ENCODE measurements at places on chromosomes 3 and 15.

DNA sequence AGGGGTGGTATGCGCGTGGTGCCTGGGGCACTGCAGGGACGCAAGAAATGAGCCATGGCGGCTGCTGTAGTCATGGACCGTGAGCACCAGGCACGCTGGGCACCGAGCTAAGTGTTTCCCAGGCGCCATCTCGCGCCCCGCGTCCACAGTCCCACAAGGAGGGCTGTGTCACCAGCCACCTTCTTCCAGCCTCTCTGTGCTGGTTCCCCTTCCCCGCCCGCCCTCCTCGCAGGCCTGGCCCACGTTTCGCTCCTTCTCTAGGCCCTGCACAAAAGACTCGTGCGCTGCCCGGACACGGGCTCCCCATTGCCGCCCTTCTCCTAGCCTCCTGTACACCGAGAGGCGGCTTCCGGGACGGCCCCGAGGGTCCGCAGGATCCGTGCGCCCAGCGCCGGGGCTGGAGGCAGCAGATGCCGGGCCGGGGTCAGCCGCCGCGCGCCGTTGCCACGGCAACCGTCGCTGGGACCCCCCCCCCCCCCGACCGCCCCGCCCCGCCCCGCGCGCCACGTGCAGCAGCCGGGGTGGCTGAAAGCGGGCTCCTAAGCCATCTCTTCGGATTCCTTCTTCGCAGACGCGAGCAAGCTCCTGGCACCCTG lies 113.4 kb downstream of the SRGAP3 start:
- DNase-seq: no peak

GRCh38 chr3:11467875-11468274 lies 175.8 kb downstream of the VGLL4 start:
- no peak for DNase-seq

GRCh38 chr3:108159105-108159504 lies 63.1 kb downstream of the IFT57 start:
- DNase-seq: no peak

- no peak for DNase-seq
Measured at GRCh38 chr3:185552358-185552877, at the start of gene LIPH. Gene LIPH, minus strand, starts transcription at chr3:185552588. Its CDS starts 117 bp downstream, at chr3:185552471.

DNA sequence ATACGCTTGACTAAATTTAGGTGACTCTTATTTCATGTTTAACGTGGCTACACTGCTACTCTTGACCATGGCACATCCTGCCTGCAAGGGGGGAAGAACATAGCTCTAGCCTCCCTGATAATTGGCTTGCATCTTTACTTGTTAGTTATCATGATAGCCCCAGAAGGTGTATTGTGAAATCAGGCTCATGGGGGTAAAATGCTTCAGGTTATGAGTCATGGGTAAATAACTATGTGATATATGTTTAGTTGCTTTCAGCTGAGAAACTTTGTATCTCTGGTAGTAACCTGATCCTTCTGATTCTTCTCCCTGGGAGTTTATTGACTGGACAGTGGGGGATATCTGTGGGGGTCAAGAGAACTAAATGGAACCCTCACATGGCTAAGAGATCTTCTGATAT lies 660.8 kb upstream of the UBE2E2 start:
- no peak for DNase-seq

DNA sequence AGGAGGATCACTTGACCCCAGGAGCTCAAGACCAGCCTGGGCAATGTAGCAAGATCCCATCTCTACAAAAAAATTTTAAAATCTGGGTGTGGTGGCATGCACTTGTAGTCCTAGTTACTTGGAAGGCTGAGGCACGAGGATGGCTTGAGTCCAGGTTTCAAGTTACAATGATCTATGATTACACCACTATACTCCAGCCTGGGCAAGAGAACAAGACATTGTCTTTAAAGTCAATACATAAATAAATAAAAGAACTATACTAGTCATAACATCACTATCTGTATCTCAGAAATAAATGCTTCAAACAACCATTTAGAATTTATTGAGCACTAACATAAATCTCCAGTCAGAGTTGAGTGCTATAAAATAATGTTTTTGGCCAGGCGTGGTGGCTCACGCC lies 8.5 kb upstream of the PHLDB2 start:
- no peak for DNase-seq

DNA sequence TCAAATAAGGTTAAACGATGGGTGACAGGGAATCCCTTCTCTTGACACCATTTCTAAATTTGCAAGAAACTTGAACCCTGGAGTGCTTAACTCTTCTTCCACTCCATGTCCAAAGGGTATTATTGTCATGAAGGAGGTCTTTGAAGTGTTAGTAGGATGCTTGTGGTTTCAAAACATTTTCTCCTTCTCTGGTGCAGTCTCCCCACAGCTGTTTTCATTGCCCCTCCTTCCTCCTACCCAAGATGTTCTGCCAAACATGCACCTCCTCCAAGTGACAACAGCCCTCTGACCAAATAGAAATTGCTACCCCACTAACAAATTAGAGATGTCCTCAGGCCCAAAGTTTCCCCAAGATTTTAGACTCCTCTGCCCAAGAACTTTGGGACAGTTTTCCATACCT lies 151.4 kb downstream of the POLR2M start:
- DNase-seq: no peak

DNA sequence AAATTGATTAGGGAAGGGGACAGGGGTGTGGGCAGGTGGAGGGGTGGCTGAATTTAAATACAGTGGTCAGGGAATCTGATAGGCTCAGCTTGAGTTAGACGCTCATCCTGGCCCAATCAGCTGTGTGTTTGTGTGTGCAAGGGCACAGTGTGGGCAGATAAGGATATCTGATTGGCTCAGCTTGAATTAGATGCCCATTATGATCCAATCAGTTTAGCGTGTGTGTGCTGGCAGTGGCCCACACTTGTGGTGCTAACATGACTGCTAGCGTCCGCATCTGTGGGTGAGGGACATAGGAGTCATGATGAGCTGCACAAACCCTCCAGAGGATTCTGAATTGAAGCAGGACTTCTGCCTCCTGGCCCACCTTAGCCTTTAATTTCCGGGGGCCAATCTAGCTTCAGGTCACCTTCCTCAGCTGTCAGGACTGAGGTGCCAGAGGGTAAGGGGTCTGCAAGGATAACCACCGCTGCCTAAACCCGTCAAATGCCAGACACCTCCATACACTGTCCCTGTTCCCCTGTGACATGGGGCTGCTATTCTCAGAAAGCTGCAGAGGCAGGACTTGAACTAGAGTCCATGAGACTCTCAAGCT lies 97.3 kb downstream of the CORO2B start:
- DNase-seq: no peak

DNA sequence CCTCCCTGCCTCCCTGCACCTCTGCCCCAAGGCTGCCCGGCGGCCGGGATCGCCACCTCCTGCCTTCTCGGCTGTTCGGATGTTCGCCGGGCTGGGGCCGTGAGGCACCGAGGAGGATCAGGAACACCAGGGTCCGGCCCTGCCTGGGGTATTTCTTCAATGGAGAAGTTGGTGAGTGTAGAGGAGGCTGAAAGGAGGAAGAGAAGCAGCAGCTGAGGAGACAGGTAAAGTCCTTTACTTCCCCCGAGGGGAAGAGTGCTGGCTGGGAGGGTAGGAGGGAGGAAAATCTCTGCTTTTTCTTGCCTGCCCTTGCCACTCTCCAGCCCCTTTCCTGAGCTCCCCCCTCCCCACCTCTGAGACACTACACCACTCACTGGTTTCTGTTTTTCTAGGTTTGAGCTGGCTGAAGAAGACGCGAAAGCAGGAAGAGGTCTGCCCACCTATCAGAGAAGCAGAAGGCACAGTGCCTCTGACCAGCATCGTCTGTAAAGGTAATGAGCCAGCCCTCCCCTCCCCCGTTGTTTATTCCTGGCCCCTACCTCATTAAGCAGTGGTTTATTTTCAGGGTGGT lies 519 bp downstream of the ASB7 start:
- DNase-seq: peak; percentile 1

- DNase-seq: no peak
Measured at GRCh38 chr3:15428539-15428938, 1.1 kb downstream of the EAF1 start.

DNA sequence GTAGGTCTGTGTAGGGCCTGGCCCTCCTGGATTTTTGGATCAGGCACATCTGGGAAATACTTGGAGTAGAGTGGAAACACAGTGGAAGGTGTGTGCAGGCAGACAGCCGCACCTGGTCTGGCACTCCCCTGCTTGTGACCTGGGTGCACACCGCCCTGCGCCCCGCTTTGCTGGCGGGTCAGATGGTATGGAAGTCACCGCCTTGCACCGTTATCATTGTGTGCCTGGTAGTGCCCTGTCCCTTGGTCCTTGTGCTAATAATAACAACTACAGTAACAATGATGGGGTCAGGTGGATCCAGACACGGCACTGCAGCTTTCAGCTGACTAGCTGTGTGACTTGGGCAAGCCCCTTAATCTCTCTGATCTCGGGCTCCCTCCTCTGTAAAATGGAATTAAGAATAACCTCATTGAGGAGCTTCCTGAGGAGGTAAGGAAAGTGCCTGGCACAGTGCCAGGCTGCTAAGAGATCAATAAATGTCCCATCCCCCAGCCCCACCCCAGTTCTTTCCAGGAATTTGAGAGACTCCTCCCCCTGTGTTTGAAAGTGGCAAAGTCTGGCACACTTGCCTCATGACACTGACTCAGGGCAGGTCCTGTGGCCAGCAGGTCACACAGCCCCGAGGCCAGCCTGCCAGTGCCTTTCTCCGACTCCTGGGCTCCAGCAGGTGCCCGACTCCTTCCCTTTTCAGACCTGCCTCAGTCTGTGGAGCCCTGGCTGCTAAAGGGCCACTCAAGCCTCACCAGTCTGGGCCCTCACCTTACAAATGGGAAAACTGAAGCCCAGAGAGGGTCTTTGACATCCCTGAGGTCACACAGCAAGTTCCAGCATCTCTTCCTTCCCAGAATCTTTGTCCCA lies 9.8 kb downstream of the ISG20 start:
- DNase-seq: no peak

DNA sequence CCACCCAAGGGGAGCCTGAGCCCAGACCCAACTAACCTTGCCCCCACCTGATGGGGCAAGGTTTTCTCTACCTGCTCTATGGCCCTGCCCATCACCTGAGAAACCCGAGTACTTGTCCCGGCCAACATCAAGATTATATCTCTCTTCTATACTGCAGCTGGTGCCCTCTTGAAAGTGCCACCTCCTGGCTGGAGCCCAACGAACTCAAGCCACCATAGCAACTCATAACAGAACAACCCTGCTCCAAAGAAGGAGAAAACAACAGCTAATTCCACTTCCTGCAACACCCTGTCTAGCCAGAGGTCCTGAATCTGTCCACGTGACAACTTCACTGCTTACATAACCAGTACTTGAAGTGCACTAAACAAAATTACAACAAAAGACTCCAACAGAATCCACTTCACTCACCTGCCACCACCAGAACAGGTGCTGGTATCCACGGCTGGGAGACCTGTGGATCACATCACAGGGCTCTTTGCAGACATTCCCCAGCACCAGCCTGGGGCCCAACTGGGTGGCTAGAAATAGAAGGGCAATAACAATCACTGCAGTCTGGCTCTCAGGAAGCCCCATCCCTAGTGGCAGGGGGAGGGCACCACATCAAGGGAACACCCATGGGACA lies 49.2 kb downstream of the PIERCE2 start:
- DNase-seq: peak; percentile 87

DNA sequence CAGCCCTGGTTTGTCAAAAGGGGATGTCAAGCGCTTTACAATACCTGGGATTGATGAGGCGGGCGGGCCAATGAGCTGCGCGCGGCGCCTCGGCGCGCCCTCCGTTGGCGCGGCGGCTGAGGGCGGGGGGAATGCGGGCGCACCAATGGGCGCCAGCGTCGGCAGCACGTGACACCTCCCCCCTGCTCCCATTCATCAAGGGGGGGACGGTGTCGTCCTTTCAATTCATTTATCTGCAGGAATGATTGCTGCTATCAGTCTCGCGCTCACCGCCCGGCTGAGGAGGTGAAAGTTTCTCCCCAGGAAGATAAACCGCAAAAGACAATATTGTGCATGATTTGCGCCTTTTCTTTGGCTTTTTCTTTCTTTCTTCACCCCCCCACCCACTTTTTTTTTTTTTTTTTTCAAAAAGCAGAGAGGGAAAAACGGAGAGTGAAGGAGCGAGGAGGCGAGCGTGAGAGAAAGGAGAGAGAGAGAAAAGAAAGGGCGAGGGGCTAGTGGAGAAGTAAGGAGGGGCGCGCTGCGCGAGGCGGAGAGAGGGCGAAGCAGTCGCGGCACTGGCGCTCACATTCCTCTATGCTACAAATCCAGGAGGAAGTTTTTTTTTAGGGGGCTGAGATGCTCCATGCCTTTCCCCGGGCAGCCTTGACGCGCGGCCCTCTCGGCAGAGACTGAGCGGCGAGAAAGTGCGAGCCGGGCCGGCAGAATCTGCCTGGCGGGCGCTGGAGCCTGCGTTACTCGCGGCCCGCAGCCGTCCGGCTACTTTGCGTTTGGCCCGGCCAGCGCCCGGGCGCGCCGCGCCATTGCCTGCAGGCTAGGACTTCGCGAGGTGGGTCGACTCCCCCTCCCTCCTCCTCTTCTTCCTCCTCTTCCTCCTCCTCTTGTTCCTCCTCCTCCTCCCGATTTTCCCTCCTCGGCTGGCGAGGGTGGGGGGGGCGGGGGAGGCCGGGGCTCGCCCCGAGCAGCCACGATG lies at the start of gene ZIC1:
Gene ZIC1 (plus strand): TSS at position 223 of the 973 bp plus-strand sequence. CDS start 748 bp downstream, at position 971.
- DNase-seq: peak; percentile 74

DNA sequence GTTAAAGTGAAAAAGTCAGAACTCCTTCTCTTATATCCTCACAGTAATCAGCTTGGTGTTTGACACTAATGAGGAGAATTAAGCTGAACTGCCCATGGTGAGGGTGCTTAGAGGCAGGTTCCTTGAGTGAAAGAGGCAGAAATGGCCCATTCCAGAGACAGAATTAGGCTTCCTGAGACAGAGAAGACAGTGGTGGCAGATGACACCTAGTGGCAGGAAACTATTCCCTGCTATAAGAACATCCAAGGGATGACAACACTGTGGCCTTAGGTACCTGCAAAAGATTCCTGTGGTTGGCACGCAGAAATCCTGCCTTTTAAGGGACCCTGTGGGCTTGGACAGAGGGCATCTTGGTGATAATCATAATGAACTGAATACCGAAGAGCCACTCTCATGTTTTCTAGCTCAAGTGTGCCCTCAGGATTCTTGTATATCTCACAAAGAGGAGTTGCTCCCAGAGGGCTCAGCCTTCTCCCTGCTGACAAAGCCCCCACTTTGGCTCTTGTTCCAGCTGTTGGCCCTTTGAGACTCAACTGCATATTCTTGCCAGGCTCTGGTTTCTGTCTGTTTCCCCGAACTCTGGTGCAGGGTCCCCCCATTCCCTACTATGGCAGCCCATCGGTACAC lies 56.0 kb downstream of the KBTBD12 start:
- DNase-seq: peak; percentile 9

GRCh38 chr15:82018201-82018600 lies 27.6 kb downstream of the MEX3B start:
- no peak for DNase-seq

DNA sequence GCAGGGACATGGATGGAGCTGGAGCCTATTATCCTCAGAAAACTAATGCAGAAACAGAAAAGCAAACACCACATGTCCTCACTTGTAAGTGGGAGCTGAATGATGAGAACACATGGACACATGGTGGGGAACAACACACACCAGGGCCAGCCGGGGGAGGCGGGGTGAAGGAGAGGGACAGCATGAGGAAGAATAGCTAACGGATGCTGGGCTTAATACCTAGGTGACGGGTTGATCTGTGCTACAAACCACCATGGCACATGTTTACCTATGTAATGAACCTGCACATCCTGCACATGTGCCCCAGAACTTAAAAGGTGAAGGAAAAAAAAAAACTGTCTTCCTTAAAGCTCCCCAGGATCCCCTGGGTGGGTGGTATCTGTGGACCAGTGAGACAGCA lies 87.1 kb downstream of the ADAMTS17 start:
- DNase-seq: no peak

- no peak for DNase-seq
Measured at GRCh38 chr3:101730839-101731238, 6.4 kb downstream of the CEP97 start.

GRCh38 chr3:58371754-58372153 lies 39.1 kb downstream of the PXK start:
- no peak for DNase-seq

- DNase-seq: no peak
Measured at GRCh38 chr3:186048119-186048518, 60.8 kb downstream of the ETV5 start.
